Islet precursor cell (in vitro differentiated cells): ENCODE measurements at places on chromosomes 7 and 10.

- no peak for DNase-seq
Measured at GRCh38 chr7:36895192-36895591, 170.9 kb upstream of the AOAH start.

GRCh38 chr10:63388421-63389031 lies 77.3 kb downstream of the JMJD1C start:
- no peak for DNase-seq

- no peak for DNase-seq
Measured at GRCh38 chr7:45563401-45563800, 10.8 kb upstream of the ADCY1 start.

DNA sequence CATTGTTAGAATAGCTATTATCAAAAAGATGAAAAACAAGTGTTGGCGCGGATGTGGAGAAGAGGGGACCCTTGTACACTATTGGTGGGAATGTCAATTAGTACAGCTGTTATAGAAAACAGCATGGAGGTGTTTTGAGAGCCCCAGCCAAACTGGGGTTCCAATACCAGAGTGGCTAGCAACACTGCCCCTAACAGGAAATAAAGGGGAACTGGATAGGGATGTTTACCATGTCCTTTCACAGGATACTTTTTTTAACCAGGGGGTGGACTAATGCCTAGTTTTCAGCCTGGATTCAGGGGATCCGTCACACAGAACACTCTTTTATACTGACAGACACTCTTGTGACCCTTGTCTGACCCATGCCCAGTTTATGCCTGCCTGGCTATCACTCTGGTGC lies 6.9 kb upstream of the GSTK1 start:
- DNase-seq = no peak

- peak; percentile 78 for DNase-seq
Measured at GRCh38 chr10:73644015-73644743, 2.9 kb upstream of the MYOZ1 start.

DNA sequence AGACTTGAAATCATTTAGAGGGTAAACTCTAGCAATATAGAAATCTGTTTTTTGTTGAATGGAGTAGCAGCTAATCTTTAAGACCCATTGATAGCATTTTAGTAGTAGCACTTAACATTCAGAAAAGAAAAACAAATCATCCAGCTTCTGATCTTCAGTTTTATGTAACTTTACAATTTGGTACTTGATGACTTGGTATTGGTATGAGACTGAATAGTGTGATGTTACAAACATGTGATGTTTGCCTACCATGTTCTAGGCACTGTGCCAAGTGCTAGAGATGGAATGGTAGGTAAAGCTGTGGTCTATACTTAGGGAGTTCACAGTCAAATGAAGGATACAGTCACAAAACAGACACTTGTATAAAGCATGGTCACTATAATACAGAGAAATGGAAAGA lies 21.3 kb downstream of the ZEB1 start:
- DNase-seq = no peak

- no peak for DNase-seq
Measured at GRCh38 chr7:115183431-115184057, 261.6 kb downstream of the MDFIC start.

DNA sequence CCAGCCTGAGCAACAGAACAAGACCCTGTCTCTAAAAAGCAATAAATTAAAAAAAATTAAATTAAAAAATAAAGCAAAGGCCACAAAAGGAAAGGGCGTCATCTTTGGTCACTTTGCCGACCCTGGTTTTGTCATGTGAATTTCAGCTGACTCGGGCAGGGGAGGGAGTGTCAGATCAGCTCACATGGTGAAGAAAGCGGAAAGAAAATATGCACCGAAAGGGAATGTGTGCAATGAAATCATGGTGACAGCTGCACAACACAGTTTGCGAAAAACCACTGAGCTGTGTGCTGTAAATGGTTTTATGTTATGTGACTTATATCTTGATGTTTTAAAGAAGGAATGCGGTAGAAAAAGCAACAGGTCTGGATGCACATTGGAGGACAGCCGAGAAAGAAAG lies 39.8 kb downstream of the RCC1L start:
- no peak for DNase-seq
